ENCODE measurements at places on chromosomes 2 and 18. TPM values are rescaled to one million over a fixed set of nuclear protein-coding genes. Genes with fewer than 3 reads are reported as not detected.

The MTCL1 gene
- 19.3 TPM for total RNA-seq

The OSBPL6 gene
- total RNA-seq, result 4.3 TPM

The FER1L5 gene
- total RNA-seq, result under 0.01 TPM

The STAT4 gene
- 7.8 TPM for total RNA-seq

The MYOM1 gene
- total RNA-seq, result under 0.01 TPM

The CPO gene
- not detected for total RNA-seq

The PECR gene
- 3.6 TPM for total RNA-seq

The ESPNL gene
- total RNA-seq, result 0.16 TPM

The DRC1 gene
- total RNA-seq, result not detected

The NAT8 gene
- total RNA-seq, result not detected

The QPCT gene
- 8.4 TPM for total RNA-seq
